Inflammatory macrophage treated with lipopolysaccharide for 4 hours (primary cell): ENCODE measurements at places on chromosomes 16 and 17.

- peak; percentile 83 for DNase-seq
Measured at GRCh38 chr17:3798273-3799180, 2.5 kb downstream of the ITGAE start.

GRCh38 chr17:48565022-48565554 lies 13.1 kb downstream of the HOXB4 start:
- no peak for DNase-seq

DNA sequence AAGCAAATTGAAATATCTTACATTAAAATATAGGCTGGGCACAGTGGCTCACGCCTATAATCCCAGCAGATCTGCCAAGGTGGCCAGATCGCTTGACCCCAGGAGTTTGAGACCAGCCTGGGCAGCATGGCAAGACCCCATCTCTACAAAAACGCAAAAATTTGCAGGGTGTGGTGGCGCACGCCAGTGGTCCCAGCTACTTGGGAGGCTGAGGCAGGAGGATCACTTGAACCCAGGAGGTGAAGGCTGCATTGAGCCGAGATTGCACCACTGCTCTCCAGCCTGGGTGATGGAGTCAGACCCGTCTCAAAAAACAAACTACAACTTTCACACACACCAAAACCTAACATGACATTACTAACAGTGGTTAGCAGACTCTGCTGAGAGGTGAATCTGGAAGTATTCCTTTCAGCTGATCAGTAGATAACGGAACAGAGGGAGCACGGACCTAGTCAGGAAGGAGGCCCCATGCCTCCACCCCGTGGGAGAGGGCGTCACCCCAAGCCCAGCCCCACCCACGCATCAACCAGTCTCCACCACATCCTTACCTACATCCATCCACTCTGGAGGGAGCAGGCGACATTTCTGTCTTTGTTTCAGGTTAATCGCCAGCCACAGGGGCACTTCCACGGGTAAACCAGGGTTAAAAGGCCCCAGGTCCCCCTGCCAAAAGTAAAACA lies 1.7 kb downstream of the GINS2 start:
- no peak for DNase-seq

- no peak for DNase-seq
Measured at GRCh38 chr16:53309457-53309856, 124.8 kb upstream of the RBL2 start.

GRCh38 chr17:1029196-1029921 lies 32.4 kb downstream of the TIMM22 start:
- DNase-seq: peak; percentile 37

DNA sequence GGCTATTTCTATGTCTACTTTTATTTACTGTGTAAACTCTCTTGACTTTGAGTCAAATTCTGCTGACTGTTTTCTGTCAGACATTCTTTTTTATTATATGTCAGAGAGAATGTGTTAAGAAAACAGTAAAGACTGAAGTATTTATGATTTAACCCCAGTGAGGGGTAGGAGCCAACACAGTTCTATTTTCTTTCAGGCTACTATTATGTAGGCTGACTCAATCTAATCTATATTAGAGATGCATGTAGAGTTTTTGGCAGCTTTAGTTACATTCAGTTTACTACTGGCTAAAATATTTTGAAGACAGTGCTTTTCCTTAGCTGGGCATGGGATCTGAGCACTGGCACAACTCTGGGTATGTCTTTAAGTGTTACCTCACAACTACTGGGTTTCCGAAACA lies 1108.0 kb downstream of the CDH11 start:
- no peak for DNase-seq

DNA sequence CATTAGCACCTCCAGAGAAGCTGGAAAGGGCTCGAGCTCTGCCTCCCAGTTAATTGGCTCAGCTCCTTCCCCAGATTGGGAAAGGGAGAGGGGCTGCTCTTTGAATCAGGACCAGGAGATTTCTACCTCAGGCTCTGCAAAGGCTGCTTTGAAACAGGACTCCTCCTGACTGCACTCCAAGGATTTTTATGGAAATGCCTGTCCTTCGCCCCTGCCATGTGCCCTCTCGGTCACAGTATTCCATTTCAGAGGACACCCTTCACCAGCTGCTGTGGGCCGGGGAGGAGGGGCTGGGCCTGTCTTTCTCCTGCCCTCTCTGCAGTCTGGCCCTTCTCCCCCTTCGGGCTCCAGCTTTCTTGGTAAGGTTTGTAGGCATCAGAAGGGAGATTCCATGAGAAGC lies 13.6 kb downstream of the MRM1 start:
- no peak for DNase-seq

GRCh38 chr16:66735891-66736290 lies 15.5 kb downstream of the DYNC1LI2 start:
- no peak for DNase-seq

GRCh38 chr16:81036751-81037350 lies 1.2 kb downstream of the ATMIN start:
- peak; percentile 67 for DNase-seq

DNA sequence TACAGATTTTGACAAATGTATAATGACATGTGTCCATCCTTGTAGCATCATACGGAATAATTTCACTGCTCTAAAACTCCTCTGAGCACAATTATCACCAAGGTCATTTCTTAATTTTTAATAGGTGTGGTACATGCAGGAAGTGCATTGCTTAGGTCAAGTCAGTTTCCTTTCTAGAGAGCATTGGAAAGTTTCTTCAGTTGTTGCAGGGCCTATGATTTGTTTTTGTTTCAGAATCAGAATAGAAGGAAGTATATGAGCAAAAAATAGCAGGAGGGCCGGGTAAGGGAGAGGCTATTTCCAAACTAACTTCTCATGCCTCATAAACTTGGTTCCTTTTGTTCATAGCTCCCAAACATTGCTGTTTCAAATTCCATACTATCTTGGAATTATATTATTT lies 24.0 kb upstream of the SLFN5 start:
- DNase-seq: peak; percentile 89

- no peak for DNase-seq
Measured at GRCh38 chr17:19743101-19744100, 4.7 kb downstream of the ALDH3A1 start.

GRCh38 chr17:7354262-7354843 lies 603 bp upstream of the TMEM95 start:
- DNase-seq: no peak

DNA sequence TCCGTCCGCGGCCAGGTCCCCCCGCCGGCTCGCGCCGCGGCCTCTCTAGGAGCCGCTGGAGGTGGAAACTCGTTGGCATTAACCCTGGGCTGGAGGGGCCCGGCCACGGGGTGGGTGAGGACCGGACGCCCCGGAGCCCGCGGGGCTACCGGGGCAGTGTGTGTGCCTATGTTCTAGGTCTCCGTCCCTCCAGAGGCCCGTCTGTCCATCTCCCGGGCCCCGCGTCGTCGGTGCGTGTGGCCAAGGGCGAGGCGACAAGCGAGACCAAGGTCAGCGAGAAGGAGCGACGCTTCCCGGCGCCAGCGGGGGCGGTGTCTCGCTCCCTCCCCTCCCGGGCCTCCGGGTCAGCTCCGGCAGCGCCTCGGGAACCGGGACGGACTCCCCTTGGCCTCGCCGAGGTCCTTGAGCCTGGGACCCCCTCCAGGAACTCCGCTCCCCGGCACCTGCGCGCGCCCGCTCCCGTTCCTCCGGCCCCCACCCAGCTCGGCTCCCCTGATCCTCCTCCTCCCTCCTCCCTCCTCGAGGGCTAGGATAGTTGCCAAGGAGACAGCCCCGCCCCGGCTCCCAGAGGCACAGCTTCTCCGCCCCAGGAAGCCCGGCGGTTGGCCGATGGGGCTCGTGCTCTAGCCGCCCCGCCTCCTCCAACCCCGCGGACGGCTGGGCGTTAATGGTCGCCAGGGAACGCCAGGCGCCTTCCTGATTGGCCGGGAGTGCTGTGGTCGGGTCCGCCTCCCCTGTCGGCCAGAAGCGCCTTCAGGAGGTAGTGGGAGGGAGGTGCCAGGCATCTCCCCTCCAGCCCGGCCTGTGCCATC lies 663 bp upstream of the ZNF768 start:
- DNase-seq: peak; percentile 99

DNA sequence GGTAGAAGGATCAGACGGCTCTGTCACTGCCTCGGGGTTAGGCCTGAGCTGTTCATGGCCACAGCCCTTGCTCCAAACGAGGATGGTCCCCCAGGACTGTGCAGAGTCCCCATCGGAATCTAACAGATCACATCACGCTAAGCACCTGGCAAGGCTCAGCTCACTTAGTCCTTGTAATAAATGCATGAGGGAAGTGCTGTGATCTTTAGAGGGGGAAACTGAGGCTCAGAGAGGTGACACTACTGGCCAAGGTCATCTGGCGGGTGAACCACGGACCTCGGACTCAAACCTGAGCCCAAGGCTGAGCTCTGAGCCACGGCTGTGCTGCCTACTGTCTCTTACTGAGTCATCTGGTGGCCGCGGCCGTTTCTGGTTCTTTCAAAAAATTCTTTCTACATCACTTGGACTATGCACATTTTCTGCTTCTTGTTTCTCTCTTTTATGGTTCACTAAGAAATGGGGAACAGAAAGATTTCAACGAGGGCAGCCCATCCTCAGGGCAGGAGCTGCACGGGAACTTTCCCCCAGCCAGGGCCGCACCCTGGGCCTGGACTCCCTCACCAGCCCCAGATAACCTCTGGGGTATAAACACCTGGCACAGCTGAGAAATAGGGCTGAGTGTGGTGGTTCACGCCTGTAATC lies 55.6 kb downstream of the COTL1 start:
- DNase-seq: peak; percentile 90

- peak; percentile 60 for DNase-seq
Measured at GRCh38 chr16:22692916-22693637, 120.9 kb upstream of the HS3ST2 start.

DNA sequence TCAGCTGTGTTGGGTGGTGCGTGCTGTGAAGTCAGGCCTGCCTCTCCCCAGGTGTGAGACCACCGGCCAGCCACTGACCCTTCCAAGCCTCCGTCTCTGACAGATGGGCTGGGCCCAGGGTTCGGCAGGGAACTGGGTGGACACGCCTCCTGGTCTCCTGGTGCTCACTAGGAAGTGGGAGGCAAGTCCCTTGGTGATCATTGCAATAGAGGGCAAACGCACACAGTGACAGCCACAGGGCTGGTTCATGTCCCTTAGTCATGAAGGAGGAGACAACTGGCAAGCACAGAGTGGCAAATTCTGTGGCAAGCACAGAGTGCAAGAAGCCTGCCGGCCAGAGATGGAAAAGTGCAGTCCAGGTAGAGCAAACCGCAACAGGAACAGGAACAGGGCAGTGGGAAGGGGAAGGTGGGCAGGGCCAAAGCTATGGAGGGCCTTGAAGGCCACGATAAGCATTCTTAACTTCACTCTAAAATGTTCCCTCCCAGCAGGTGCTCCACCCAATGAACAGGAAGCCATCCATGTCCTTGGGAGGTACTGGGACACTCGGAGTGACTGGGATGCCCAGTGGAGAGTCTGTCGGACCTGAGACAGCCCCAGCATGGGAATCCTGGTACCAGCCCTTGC lies 21.9 kb downstream of the USP7 start:
- peak; percentile 84 for DNase-seq

GRCh38 chr17:75288770-75289114 lies 491 bp downstream of the SLC25A19 start:
- no peak for DNase-seq

- DNase-seq: peak; percentile 62
Measured at GRCh38 chr17:44901411-44901921, 2.2 kb upstream of the EFTUD2 start.

GRCh38 chr16:74603848-74604247 lies 3.1 kb downstream of the GLG1 start:
- DNase-seq: no peak

DNA sequence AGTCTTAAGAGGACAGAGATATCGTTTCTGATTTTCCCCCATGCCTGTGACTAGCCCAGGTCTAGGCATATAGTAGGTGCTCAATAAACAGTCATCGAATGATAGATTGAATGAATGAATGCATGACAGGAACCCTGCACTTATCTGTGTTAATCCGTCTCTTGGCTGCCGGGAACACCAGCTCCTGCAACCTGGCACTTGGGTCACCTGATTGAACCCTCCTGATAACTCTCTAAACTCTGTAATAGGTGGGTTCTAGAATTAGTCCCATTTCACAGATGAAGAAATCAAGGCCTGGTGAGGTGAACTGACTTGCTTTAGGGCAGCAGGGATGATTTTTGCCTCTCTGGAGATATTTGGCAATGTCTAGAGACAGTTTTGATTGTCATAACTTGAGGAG lies 43.7 kb downstream of the ABCC1 start:
- no peak for DNase-seq

DNA sequence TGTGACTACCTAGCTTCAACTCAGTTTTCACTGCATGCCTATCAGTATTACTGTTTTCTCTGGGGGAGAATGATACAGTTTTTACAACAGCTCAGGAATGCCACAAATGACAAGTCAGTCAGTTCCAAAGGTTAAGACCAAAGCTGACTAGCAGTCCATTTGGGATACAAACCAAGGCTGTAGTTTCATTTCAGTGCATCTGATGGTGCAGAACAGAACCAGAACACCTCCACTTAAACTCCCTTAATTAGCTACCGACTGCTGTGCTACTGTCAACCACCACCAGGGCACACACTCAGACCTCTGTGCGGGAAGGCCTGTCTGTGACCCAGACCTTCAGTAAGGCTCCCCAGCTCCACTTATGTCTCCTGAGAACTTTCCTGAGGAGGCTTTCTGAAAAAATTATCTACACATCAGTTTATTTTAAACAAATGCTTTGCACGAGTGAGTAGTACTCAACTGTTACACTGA lies 20.4 kb downstream of the NFE2L1 start:
- no peak for DNase-seq

- DNase-seq: no peak
Measured at GRCh38 chr16:80263848-80264694, 276.7 kb upstream of the DYNLRB2 start.

DNA sequence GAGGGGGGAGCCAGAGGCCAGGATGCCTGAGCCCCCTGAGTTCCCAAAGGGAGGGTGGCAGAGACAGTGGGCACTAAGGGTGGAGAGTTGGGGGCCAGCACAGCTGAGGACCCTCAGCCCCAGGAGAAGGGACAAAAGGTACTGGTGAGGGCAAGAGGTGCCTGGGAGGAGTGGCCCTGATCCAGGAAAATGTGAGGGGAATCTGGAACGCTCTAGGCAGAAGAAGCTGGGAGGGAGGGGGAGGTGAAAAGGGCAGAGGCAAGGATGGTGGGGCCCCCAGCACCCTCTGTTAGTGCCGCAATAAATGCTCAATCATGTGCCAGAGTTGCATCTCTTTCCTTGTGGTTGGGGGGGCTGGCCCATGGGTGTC lies 1.1 kb downstream of the TCAP start:
- DNase-seq: no peak

GRCh38 chr16:813204-813915 lies 12.8 kb upstream of the GNG13 start:
- peak; percentile 27 for DNase-seq

DNA sequence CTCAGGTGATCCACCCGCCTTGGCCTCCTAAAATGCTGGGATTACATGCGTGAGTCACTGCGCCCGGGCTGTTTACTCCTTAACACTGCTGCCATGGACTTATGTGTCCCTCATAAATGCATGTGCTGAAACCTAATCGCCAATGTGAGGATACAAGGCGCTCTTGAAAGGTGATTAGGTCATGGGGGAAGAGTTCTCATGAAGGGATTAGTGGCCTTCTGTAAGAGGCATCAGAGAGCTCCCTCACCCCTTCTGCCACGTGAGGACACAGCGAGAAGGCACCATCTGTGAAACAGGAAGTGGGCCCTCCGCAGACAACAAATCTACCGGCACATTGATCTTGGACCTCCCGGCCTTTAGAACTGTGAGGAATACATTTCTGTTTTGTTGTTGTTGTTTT lies 19.1 kb downstream of the ITPRIPL2 start:
- DNase-seq: peak; percentile 66

GRCh38 chr17:76820039-76820438 lies 48.2 kb upstream of the MGAT5B start:
- no peak for DNase-seq

- peak; percentile 88 for DNase-seq
Measured at GRCh38 chr16:21302898-21303528, 24.9 kb upstream of the CRYM start.
